ENCODE measurements at places on chromosomes 11 and 22.

DNA sequence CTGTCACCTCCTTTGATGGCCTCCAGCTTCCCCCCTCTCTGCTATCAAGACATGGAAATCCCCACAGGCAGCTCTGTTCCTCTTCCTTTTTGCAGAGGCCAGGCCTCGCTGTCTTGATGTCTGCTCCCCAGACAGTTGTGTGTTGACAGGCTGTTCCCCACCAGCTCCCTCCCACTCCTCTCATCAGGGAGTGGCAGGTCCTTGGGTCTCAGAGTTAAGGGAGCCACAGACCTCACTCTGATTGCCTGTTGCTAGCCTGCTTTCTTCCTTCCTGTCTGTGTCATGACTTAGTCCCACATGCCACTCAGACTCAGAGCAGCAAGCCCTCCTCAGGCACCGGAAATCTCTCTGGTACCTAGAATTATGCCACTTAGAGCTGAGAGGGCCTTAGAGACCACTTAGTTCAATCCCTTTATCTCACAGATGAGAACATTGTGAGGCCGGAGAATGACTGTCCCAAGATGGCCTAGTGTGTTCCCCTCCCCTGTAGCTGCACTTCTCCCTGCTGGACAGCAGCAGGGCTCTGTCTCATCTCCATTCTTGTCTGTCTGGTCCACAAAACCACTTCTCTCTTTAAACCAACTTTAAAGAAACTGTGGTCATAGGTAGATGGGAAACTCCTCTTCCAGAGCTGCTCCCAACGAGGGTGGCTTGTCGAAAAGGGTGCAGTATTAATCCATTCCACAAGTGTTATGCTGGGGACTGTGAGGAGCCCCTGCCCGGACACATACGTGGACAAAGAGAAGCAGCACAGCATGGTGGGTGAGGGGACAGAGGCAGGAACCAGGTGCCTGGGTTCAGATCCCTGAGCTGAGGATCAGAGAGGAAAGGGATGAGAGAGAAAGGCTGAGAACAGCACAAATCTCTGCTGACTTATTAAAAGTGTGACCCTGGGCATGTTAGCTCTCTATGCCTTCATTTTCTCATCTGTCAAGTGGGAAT is 4.2 kb downstream of the AMPD3 start:
- DNase-seq, result no peak

DNA sequence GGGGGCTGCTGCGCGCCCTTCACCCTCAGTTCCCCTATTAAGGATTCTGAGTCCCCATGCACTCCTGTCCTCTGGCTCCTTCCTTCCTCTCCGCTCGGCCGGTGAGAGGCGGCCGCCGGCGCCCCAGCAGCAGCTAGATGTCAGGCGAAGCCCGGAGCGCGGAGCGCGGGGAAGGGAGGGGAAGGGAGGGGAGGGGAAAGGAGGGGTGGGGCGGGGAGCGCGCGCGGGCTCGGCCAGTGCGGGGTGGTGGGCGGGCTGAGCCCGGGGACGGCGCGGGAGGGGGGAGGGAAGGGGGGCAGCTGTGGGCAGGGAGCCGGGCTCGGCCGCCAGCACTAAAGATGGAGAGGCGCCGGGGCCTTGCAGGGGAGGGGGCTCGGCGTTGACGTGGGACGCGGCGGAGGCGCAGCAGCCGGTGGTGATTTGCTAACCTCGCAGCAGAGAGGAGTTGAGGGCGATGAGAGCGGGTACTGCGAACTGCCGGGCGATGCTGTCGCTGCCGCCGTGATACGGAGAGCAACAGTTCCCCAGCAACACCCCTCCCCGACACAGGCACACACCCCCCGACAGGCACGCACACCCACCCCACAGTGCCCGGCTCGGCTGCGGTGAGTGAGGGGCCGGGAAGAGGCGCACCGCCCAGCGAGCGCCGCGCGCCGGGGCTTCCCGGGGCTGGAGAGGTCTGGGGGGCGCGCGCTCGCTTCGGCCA is at the start of gene ZBTB16:
TSS of gene ZBTB16 (plus strand) at position 434 of the 706 bp plus-strand sequence. CDS start 3,590 bp downstream, outside the sequence.
- peak; percentile 61 for DNase-seq

DNA sequence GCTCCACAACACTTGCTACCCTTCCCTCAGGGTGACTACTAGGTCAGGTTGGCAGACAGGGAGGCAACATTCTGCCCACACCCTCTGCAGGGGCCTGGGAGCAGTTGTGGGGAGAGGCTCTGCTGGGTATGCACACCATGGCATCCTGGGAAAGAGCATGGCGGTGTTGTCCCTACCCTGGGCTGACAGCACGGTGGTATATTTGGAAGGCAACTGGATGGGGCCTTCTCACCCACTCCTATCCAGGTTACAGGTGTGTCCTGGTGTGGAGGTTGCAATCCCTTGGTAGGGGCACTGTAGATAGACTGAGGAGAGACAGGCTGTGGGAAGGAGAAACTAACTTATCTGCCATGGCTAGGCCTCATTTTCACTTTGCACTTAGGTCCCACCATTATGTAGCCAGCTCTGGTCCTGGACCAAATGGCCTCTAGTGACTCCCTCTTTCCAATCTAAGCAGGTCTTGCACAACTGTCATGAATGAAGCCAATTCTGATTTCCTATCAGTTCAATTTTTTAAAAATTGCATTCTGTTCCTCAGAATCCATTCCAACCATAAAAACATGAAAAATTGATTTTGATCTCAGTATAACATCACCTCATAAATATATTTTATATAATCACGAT is 54.0 kb upstream of the CD44 start:
- DNase-seq, result no peak

DNA sequence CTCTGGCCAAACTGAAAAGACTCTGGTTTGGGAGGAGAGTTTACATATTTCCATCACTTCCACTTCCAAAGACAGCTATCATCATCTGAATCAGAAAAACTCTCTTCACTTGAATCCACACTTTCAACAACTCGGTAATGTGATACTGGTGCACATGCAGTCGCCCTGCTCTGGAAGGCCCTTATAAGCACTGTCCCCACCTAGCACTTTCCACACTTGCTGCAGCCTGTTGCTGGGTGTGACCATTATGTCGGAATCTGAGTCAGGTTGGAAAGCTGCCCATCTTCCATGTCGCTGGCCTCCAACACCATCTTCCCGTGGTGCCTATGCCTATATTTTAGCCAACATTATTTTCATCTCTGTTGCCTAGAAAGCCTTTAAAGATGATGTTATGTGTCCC is 1.1 kb upstream of the OR10A5 start:
- no peak for DNase-seq

DNA sequence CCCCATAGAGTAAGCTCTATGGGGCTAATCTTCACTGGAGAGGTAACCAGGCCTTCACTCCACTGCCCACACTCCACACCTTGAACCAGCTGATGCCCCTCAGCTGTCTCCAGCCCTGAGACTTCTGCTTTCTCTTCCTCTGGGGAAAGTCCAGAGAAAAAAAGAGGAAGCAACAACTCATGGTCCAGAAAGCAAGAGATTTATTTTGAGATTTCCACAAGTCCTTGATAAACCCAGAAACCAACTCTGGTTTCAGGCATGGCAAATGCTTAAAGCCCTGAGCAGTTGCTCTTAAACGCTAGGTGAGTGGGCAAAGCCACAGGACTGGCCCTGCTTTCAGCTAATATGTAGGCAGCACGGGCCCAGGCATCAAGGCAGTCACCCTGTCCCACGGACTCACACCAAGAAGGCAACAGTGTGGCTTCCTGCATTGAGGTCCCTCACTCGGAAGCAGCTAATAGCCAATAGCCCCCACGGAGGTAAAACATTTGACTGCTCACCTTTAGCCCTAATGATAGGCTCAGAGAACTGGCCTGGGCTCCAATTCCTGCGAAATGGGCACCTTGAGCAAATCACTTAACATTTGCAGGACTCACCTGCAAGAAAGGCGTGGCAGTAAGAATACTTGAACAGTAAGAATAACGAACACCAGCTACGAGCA is 4.3 kb downstream of the CYB561A3 start:
- DNase-seq, result no peak

- DNase-seq, result no peak
Measured at GRCh38 chr11:63612181-63612580, 2.1 kb downstream of the PLAAT3 start.

DNA sequence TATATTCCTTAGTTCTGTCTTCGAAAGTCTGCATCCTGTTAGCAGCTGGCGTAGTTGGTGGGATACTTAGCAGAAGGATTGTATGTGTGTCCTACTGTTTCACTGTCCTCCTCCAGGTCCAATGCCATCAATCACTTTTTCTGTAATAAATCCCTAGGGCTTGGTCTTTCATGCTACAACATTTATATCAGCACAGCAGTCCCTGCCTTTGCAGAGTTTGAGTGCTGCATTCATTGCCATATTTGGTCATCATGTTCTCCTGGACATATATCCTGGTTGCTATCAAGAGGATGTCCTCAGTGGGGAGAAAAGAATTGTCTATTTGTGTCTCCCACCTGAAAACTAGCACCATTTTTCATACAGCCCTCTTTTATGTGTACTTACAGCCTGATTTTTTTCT is 67.0 kb downstream of the OR5AK2 start:
- no peak for DNase-seq

DNA sequence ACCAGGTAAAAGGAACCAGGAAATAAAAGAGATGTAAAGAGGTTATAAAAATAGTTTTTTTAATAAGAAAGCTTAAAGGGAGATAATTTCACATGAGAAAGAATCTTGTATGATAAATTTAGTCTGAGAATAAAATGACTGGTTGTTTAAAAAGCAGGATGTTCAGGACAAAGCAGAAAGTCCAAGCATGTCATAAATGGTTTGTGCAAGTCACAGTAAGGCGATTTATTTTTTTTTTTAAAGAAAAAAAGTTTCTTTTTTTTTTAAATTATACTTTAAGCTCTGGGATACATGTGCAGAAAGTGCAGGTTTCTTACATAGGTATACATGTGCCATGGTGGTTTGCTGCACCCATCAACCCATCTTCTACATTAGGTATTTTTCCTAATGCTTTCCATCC is 30.8 kb downstream of the GLYATL2 start:
- no peak for DNase-seq

GRCh38 chr11:606245-606644 is 9.5 kb downstream of the IRF7 start:
- peak; percentile 85 for DNase-seq

GRCh38 chr22:50437511-50438304 is 37.1 kb downstream of the SBF1 start:
- DNase-seq, result no peak

DNA sequence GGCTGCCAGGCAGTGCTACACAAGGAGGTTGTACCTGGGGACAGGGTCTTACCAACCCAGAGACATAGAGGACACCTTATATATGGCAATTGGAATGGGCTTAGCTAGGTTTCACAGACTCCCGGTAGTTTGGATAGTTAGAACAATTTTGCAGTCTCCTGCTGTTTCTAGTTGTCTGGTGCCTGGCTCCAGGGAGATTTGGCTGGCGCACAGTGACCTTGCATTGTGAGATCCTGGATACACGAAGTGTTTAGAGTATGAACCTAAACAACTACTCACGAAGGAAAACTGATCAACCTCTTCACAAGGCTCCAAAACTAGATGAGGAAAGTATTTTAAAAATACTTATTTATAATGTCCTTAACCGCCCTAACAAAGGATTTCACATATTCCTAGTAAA is 614.7 kb downstream of the FAM181B start:
- no peak for DNase-seq

- DNase-seq, result no peak
Measured at GRCh38 chr11:48110509-48110766, 106.2 kb upstream of the OR4B1 start.

- DNase-seq, result no peak
Measured at GRCh38 chr11:2834503-2835273, 50.9 kb downstream of the CDKN1C start.

DNA sequence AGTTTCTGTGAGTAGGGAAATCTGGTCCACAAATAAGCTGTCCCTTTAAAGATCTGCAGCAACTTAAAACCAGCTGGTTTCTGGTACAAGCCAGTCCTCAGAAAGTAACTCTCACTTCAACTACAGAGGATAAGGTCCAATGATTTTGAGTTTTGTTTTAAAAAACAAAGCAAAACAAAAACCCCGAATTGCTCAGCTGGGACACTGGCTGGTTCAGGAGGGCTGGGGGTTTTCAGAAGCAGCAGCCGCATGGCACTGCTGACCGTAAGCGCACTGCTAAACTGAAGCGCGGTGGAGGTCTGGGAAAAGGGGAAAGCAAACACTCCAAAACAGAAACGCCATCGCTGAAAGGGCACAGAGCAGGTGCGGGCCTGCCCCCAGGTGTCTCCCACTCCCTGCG is 59.7 kb downstream of the MICAL3 start:
- DNase-seq, result no peak

- no peak for DNase-seq
Measured at GRCh38 chr11:123546515-123546914, 107.9 kb downstream of the SCN3B start.

GRCh38 chr11:124762105-124762623 is at the start of gene ESAM:
ESAM (minus strand) TSS chr11:124762290; CDS start chr11:124762154, 136 bp downstream.
- no peak for DNase-seq

- no peak for DNase-seq
Measured at GRCh38 chr11:93817426-93818348, 32.7 kb downstream of the VSTM5 start.

DNA sequence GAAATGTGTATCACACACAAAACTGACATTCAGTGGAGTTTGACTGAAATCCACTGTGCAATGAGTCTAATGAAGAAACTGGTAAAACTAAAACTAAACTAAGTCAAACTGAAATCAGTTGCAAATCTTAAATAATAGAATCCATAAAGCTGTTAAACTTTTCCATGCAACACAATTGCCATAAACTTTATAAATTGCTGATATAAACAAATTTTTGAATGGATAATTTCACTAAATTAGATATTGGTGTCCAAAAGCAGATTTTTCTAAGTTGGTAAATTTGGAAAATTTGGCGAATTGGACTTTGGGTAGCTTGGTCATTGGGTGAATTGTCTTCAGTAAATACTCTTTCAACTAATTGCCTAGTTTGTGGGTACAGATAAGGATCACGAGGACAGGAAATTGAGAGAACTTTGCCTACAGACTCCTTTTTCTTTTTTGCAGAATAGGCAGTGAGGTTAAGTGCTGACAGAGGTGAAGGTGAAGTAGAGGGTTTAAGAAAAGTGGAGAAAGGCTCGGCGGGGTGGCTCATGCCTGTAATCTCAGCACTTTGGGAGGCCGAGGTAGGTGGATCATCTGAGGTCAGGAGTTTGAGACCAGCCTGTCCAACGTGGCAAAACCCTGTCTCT is 12.8 kb downstream of the MRPL17 start:
- DNase-seq, result no peak

DNA sequence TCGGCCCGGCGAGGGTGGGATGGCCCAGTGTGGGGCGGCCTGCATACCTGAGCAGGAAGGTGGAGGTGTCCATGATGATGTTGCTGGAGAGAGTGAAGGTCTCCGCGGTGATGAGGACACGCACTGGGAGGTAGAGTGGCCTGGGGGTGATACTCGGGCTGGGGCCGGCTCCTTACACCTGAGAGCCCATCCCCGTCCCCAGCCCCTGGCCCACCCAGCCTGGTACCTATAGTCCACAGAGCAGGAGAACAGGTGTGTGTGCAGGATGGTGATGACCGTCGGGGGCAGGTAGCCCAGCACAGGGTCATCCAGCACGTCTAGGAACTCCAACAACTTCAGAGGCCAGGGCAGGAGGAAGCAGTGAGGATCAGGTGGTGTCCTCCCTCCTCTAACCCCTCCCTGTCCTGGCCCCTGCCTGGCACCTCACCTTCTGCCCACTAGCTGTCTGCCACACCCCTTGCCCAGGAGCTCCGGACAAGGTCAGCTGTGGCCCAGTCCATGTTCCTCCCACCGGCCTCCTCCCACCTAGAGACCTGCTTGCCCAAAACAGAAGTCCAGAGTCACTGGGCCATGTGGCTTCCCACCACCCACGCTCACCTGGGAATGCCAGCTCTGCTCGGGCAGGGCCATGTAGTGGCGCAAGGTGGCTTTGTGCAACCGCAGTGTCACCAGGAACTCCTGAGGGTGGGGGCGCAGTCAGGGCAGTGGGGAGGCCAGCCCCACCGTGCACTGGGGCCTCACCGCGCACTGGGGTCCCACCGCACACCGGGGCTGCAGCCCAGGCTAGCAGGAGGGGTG is 11.3 kb downstream of the ATG2A start:
- DNase-seq, result no peak

Data from LNCaP clone FGC (cell line).